Stimulated activated CD8-positive, alpha-beta memory T cell treated with anti-CD3 and anti-CD28 coated beads, Interleukin-2, amount 100 ng/mL, for 48 hours (primary cell): ENCODE measurements at places on chromosomes 12 and 14.

DNA sequence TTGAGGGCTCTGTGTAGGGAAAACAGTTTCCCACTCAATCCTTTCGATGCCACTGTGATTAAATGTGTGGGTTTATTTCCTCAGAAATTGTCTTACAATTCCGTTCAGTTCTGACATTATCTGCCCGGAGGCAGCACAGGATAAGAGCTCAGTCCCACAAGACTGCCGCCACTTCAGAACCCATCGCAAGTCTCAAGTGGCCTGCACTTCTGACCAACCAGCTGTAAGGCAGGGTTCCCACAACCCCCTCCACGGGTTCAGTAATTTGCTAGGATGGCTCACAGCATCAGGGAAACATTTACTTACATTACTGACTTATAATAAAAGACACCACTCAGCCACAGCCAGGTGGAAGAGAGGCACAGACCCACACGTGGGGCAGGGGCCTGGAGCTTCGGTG, 17.2 kb downstream of the BDKRB2 start:
- no peak for DNase-seq

DNA sequence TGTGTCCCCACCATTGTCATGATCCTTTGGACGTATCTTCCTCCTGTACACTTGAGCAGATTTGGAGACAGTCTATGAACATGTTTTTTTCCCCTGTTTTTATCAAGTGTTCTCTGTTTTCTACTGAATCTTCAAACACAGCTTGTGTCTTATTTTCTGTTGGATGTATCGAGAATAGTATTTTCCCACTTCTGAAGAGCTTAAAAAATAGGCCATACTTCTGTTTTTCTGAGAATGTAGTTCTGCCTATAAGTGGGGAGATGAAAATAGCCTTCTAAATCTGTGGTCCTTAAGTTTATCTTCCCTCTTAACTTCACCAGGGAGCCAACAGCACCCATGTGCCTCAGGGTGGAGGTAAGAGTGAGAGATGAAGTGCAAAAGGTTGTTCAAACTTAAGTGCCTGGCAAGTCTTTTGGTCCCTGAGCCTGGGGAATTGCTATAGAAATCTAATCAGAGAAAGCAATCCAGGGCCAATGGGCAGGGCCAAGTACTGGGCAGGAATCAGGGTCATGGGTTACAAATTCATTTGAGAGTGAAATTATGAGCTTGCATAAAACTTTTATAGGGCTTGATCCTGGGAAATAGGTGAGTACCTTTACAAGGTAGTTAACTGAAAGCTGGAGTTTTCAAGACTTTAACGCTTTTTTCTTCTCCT, 58.9 kb downstream of the ARF6 start:
- no peak for DNase-seq

DNA sequence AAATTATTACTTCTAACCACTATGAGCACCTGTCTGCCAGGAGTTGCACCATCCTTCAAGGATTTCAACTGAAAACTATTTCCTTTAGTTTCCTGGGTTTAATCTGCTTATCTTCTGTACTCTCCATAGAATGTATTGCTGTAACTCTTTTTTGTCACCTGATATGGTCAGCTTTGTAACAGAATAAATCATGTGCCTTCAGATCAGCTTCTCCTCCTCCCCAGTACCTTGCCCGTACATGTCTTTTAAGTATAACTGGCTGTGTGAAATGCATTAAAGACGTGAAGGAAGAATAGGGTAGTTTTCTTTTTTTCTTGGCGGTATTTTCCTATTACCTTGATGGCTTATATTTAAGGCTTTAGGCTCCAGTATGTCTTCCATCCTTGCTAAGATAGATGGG, 200.3 kb upstream of the NAV3 start:
- no peak for DNase-seq

GRCh38 chr12:27333403-27334009, 870 bp downstream of the BMAL2 start:
- peak; percentile 20 for DNase-seq

GRCh38 chr12:111387747-111388323, 17.9 kb upstream of the SH2B3 start:
- no peak for DNase-seq

DNA sequence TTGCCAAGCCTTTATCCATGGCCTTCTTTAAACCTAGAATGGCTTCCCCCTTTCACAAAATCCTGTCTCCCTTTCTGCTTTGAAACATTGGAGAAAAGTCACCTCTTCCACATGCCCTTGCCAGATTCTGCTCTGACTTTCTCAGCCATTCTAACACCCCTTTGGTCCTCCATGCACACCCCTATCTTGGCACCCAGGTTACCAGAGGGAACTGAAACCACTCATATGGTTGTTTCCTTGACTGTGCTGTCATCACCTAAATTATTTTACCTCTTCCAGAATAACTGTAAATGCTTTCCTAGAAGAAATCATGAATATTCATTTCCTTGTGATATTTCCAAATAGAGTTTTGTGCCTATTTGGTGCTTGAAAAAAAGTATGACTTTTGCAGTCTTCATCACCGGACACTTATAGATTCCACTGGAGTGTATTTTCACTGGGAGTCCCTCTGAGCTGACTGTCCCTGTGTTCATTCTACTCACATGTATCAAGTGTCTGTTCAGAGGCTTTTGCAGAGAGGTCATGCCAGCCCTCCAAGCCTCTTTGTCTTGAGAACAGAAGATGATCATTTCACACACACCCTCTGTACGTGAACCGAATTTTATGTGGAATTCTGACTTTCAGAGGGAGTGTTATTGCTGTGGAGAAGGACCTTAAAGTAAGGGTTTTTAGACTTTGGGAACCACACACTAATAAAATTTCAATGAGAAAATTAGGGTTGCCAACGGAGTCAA, 74.1 kb downstream of the PLXNC1 start:
- DNase-seq = no peak

GRCh38 chr12:52581481-52581880, 7.8 kb upstream of the KRT74 start:
- no peak for DNase-seq

DNA sequence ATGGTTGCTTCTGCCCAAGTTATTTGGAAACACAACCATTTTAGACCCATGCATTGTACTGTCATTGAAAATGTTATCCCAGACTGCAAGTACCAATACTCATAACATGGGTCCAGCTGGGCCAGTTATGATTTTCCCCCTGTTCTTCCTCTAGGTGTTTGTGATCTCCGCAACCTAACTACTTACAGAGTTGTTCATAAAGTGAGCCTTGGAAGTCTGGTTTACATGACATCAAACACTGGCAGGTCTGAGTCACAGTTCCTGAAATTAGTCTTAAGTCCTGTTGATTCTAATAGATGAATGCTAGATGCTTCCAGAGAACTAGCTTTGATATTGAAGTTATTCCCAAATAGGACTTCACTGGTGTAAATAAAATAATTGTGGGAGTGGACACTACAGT, 487.0 kb downstream of the MED13L start:
- no peak for DNase-seq

- no peak for DNase-seq
Observed at GRCh38 chr12:79128956-79129355, 264.4 kb downstream of the SYT1 start.

DNA sequence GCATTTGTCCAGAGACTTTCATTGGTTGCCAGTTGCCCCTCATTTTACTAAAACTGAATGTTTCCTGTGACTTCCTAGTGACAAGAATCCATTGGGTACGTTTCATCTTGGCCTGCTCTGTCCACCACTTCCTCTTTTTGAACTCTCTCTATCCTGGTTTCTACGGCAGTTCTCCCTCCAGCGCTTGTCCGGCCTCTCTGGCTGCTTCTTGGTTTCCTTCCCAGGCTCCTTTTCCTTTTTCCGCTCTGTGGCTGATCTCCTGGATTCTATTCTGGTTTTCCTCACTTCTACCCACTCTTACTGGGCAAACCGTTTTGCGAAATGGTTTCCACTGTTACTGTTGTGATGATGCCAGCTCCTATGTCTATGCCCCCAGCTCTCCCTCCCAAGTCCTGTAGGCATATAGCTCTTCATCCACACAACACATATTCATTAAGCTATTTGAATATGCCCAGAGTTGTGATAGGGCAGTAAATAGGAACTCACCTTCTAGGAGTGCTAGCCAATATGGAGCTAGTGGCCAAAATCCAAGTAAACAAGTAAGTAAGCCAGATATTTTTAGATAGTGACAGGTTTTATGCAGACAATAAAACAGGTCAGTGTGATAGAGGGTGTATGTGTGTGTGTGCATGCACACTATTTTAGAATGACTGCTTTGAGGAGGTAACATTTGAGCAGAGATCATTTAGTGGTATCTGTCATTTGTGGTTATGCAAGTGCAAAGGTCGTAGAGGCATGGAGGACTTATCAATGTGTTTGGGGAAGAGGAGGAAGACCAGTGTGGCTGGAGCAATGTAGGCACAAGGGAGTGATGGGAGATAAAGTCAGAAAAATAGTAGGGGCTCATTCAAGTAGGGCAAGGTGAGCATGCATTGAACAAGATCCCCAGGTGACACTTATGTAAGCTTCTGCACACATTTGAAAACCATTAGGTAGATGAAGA, 27.9 kb upstream of the CTDSP2 start:
- DNase-seq = no peak

- DNase-seq = no peak
Observed at GRCh38 chr14:73133795-73134194, 2.5 kb upstream of the PSEN1 start.

DNA sequence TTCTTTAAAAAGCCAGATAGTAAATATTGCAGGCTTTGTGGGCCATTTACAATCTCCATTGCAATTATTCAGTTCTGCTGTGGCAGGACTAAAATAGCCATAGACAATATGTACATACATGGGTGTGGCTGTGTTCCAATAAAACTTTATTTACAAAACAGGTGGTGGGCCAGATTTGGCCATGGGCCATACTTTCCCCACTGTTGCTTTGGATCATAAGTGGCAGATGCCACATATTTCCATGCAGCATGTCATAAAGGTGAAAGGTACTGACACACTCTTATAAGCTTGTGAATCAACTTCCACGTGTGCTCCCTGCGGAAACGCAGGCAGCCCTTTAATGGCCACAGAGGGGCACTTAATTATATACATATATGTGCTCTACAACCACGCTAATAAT, 244.4 kb upstream of the FOXN3 start:
- no peak for DNase-seq

- DNase-seq = peak; percentile 48
Observed at GRCh38 chr12:131105736-131106348, 152.1 kb downstream of the ADGRD1 start.

GRCh38 chr12:129381715-129382114, 522.1 kb downstream of the TMEM132D start:
- no peak for DNase-seq

GRCh38 chr14:26124896-26125438, 472.9 kb downstream of the NOVA1 start:
- no peak for DNase-seq

- DNase-seq = no peak
Observed at GRCh38 chr12:3432176-3432742, 58.7 kb upstream of the PRMT8 start.

DNA sequence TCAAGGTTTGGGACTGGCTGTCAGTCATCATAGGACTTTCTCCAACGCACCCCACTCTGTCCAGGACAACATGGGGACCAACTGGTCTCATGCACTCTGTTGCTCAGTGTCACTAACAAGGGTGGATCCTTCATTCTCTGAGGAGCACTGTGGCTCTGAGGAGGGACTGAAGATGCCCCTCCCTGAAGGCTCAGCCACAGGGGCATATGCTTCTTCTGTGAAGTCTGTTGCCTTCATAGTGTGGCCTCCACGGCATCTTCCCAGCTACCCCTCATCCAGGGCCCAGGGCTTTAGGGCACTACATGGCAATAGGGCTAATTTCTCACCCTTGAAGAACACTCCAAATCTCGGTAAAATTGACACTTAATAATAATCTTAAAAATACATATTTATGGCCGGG, 14.3 kb upstream of the IFI27L2 start:
- DNase-seq = no peak

DNA sequence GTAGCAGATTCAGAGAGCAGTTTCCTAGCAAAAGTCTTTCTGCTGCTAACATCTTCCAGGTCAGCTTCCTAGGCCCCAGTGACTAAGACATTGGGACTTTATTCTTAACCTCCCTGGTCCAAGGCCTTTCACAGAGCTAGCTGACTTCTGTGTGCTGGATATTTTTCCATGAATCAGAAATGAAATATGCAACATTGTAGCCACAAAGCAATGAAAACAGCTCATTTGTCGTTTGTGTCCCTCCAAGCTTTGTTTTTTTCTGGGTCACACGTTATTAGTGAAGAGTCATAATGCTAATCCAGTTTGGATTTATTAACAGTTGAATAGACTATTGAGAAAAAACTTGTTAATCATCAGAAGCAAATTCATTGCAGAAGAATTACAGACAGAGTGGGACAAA, 82.4 kb downstream of the ARF6 start:
- DNase-seq = no peak

DNA sequence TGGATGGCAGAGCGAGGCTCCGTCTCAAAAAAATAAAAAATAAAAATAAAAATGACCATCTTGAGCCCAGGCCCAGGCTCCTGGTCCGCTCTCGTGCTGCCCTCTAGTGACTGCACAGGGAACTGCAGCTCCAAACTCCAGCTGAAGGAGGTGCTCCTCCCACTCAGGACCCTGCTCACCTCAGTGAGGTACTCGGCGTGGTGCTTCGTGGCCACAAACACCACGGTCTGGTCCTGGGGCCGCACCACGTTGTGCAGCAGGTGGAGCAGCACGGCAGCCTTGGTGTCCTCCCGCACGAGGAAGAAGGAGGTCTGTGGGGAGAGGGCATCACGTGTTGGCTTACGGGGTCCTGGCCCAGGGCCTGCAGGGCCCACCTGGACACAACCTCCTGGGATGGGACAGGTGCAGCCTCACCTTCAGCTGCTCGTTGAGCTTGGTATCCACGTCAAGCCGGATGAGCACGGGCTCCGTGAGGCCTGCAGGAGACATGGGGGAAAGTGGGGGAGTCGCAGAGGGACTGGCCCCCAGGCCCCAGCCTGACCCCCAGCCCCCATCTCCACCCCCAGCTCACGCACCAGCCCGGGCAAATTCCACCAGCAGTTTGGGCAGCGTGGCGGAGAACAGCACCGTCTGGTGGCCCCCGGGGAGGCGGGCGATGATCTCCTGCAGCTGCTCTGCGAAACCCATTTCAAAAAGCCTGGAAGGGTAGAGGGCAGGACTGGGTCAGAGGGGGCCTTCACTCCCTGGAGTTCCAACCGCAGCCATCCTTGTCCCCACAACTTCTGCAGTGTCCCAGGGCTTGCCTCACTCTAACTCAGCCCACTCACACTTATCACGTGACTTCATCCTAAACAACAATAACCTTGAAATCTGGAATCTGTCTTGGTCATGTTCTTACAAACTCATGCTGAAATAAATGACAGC, 10.6 kb downstream of the DDX54 start:
- peak; percentile 74 for DNase-seq

- DNase-seq = no peak
Observed at GRCh38 chr12:125356111-125356510, 290.9 kb downstream of the AACS start.

- no peak for DNase-seq
Observed at GRCh38 chr12:116241157-116241759, 36.2 kb downstream of the MED13L start.

GRCh38 chr12:52720365-52720886, 17.1 kb upstream of the KRT77 start:
- DNase-seq = no peak
